ENCODE measurements at places on chromosomes 1 and 21. TPM values are rescaled to one million over a fixed set of nuclear protein-coding genes. Genes with fewer than 3 reads are reported as not detected.

GRCh38 chr1:235937123-235937522, 70.4 kb upstream of the LYST start:
- peak; percentile 42 for DNase-seq

DNA sequence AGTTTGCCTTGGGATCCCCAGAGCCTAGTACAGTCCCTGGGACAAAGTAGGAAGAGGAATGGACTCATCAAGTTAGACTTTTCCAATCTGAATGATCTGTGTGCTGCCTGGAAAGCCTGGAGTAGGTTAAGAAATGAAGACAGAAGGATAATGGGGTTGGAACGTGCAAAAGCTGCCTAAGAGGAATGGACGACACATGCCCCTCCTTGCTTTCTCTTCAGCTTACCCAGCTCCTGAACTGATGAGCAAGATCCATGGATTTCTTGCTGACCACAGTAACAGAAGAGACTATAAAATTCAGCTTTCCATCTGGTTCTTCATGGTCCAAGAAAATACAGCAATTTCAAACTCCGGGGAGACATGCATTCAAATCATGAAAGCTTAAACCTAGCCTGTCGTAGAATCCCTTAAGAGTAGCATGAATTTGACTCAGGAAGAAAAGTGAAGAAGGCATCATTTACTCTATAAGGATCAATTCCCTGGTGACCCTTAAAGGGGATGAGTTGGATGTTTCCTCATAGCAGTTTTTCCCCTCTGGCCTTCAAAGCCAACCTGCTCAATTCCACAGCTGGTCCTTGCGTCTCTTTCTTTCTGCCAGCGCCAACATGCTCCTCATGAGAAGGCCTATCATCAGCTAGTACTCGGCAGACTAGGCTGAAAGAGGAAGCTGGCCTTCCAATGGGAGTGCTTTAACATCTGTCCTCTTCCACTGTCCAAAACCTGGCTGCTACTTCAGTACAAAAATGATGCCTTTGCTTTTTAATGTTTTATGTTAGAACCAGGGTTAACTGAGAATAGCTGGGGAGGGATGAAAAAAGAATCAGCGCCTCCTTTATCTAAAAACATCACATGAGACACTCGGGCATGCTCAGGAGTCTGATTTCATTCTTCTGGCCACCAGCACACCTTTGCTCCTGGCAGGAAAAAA, 5.7 kb upstream of the PEF1 start:
- no peak for DNase-seq

- DNase-seq = no peak
These were observed 20.5 kb downstream of the SSBP3 start for GRCh38 chr1:54385727-54386022.

PODN gene
- not detected for total RNA-seq

DNA sequence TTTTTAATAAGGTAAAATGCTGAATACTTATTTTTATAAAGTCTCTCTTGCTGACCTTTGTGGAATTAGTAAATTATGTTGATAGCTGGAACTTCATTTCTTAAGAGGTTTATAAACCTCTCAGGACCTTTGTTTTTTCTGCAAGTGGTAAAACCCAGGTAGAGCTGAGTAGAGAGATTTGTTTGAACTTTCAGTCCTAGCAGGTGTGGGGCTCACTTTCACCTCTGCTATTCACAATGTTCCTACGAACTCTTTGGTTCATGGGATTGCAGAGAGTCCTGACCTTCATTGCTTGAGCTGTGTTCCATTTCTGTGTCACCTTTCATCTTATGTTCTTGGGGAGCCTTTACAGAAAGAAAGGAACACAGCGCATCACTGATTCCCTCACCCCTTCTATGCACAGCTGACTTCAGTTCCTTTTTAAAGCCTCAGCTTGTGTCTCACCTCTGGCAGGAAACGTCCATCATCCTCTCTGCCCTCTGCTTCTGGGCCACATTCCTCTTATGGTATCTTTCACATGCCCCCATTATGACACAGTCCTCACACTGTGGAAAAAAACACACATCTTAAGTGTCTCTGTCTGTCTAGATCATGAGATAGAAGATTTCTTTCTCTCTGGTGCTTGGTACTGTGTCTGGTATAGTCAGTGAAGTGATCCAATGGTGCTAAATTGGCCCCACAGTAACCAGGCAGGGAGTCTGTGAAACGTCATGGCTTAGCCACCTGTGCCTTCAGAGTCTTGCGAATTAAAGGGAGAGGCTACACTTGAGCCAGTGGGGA, 262.5 kb upstream of the B3GALT2 start:
- peak; percentile 55 for DNase-seq

- no peak for DNase-seq
These were observed 199.7 kb downstream of the GRIK3 start for GRCh38 chr1:36834586-36834985.

- DNase-seq = no peak
These were observed 47.7 kb downstream of the ZNF644 start for GRCh38 chr1:90973897-90974798.

- DNase-seq = no peak
These were observed 281.0 kb upstream of the POU3F1 start for GRCh38 chr1:38327559-38327973.

GPR25 gene
- 0.34 TPM for total RNA-seq

AMY1A gene
- not detected for total RNA-seq

FLG2 gene
- total RNA-seq = not detected

- no peak for DNase-seq
These were observed 62.5 kb downstream of the WDR64 start for GRCh38 chr1:241714321-241715218.

DNA sequence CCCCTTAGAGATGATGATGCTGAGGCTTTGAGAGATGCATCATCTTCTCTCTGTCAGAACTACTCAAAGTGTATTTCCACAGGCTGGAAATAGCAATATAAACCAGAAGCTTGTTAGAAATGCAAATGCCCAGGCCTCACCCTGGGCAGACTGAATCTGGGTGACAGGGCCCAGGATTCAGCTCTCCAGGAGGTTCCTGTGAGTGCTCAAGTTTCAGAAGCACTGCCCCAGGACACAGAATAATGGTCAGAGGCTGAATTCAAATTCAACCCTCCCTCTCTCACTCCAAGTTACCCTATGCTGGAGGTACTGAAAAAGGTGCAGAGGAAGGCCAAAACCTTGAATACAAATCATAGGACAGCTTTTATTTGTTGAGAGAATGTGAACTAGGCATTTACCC, 98.5 kb upstream of the NGF start:
- DNase-seq = no peak

KRTAP10-4 gene
- total RNA-seq = not detected

DNA sequence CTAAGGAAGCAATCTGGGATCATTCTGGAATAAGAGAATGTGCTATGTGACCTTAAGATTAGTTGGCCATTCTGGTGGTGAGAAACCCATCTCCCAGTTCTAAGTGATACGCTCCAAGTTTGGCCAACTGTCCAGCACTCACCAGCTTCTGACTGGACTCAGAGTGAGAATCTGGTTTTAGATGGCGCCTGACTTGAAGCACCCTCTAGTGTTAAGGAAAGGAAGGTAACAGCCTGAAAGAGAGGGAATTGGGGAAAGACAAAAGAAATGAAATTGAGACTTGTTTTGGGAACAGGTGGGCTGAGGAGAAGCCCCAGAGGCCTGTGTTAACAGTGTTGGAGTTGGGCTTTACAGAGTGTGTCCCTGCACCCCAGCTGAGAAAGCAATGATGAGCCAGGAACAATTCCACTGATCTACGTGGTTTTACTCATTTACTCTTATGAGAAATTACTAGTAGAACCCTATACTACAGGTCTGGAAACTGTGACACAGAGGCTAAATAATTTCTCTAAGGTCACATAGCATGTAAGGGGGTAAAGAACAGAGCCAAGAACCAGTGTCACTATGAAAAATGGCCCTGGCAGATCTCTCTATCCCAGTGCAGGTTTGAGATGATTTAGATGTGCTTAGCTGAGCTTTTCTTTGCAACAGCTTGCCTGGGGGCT, 9.3 kb upstream of the FCAMR start:
- no peak for DNase-seq

DNA sequence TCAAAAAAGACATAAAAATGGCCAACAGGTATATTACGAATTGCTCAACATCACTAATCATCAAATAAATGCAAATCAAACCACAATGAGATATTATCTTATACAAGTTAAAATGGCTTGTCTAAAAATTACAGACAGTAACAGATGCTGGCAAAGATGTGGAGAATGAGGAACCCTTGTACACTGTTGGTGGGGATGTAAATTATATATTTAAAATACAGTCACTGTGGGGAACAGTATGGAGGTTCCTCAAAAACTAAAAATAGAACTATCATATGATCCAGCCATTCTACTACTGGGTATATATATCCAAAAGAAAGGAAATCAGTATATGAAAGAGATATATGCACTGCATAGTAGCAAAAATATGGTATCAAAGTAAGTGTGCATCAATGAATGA, 1037.2 kb upstream of the B3GALT2 start:
- no peak for DNase-seq

DNA sequence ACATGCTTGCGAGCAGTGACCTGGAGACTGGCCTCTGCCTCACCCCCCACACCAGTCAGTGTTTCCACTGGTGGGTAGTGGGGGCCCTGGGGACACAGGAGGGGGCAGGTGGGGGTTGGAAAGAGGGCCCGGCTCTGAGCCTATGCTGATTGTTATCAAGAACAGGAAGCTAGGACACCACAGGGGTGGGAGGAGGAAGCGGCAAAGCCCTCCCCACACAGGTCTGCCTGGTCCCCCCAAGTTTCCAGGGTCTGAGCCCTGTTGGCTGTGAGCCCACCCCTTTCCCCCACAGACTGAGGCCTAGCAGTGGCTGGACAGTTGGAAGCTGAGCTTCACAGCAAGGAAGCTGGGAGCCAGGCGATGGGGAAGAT, 1.6 kb upstream of the PTPN7 start:
- peak; percentile 87 for DNase-seq

GRCh38 chr1:210523830-210524229, 195.1 kb downstream of the HHAT start:
- DNase-seq = no peak

FMO1 gene
- total RNA-seq = not detected

NMNAT2 gene
- not detected for total RNA-seq

SLC9C2 gene
- not detected for total RNA-seq
